ENCODE measurements at places on chromosomes 5 and 9. TPM values are rescaled to one million over a fixed set of nuclear protein-coding genes. Genes with fewer than 3 reads are reported as not detected.

Gene KCNIP1
- 12.6 TPM for total RNA-seq

DNA sequence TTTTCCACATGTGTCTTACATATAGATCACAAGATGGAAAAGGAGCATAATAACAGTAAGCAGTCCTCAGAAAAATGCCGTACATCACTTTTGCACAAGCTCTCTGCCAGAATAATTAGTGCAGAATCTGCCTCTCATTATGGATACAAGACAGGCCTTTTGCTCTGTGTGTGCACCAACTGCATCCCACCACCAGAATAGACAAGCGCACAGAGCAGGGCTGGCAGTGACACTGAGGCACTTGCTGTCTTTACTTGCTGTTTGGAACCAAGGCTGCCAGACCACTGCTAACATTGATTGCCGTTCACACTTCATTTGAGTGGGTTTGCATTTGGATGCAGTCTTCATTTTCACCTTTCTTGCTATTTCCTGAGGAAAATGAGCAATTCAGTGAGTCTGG, 741.3 kb downstream of the TLE1 start:
- no peak for DNase-seq

DNA sequence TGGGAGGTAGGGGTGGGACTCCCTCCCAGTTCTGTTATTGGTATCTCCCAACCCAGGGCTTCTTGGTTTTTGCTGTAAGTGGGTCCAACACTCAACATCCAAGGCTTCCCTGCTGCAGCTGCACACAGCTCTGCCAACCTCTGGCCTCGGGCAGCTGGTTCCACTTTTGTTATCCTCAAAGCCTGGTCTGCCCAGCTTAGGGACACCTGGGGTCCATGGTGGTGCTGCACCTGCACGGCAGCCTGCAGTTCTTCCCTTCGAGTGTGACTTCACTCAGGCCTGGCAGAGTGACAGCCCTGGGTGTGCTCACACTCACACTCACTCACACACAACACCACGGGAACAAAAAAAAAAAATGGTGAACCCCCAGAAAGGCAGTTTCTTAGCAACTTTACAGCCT, 15.3 kb upstream of the SAP30L start:
- peak; percentile 64 for DNase-seq

- no peak for DNase-seq
These were observed 253.8 kb upstream of the POU5F2 start for GRCh38 chr5:93995126-93995621.

DNA sequence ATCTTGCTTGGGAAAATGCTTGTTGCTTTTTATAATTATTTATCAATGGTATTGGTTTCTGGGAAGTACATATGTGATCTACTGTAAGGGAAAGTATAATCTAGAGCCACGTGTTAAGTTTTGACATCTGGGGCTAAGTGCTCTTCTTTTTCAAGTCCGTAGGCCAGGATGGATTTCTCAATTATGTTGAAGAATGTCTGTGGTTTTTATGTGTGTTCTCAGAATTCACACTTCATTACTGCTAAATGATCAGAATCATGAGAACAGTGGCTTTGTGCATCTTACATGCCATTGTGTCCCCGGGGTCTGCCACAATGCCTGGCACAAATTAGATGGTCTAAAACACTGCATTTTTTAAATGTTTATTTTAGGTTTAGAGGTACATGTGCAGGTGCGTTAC, 14.5 kb upstream of the AUH start:
- DNase-seq: no peak

- no peak for DNase-seq
These were observed 17.6 kb downstream of the CAMK2A start for GRCh38 chr5:150271923-150272322.

DNA sequence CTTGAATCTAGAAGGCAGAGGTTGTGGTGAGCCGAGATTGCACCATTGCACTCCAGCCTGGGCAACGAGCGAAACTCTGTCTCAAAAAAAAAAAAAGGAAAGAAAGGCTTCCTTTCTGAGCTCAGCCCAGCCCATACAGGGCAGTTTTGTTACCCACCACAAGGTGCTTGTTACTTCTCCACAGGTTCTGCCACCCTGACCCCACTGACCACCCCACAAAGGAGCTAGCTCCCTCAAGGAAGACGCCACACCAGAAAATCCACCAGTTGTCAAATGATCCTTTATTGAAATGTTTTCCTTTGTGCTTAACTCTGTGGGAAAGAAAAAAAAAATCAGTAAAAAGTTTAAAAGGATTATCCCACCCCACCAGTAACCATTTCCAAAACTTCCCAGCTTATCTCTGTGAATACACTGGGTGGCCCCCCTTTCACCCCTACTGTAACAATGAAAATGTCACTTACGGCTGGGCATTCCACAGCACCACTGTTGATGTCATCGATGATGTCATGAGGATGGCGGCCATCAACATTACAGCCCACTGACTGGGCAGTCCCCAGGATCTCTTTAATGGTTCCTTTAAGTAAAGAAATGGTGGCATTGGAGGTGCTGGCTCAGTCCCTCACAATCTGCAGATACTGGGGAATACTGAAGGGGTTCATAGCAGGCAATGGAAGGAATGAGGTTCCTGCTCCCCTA, 3.6 kb downstream of the RPL12 start:
- DNase-seq: no peak

Gene PCDHGA3
- total RNA-seq: not detected

DNA sequence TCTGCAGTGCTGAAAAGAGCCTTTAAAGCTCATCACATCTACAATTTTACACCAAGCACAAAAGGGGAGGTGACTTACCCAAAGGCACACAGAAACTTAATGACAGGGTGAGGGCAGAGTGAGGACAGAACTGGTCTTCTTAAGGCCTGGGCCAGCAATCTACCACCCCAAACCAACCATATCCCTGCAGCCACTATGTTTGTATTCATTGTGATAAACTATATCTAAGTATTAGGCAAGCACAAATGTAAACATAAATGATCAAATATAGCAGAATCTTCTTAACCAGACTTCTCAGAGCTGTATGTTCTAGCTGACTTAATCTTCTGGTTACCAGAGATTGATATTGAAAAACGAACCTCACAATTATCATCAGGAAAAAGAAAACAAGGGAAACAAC, 47.9 kb upstream of the RNF38 start:
- DNase-seq: no peak

DNA sequence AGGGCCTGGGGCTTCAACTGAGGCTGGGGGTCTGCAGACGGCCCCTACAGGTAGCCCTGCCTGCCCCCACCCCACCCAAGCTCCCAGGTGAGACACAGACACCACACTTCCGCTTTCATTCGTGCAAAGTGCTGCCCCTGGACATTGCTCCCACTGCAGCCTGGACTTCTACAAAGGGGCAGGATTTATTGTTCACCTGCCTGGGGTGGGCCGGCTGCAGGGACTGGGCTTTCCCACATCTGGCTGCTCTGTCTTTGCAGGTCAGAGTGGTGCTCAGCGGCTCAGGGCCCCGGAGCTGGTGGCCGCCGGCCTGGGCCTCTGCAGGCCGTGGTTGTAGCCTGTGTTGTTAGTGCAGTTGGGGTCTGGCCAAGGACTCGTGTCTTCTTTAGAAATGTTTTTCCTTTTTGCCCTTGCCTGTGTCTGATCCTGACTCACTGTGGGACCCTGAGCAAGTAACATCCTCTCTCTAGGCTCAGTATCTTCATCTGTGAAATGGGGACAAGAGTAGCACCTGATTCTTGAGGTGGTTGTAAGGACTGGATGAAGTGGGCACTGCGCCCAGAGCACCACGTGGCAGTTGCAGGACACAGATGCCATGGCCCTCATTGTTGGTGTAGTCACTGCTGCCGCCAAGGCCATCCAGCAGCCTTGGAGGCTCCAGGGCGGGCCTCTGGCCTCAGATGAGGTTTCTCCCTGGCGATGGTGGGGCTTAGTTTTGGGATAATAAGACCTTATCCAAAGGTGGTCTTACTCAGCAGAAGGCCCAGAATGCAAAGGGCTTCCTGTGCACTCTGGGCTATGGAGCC, 143.9 kb downstream of the CACNA1B start:
- DNase-seq: peak; percentile 80

GRCh38 chr9:136714893-136715274, 2.5 kb downstream of the DIPK1B start:
- no peak for DNase-seq

Gene CDKN2B
- total RNA-seq: 23.3 TPM

DNA sequence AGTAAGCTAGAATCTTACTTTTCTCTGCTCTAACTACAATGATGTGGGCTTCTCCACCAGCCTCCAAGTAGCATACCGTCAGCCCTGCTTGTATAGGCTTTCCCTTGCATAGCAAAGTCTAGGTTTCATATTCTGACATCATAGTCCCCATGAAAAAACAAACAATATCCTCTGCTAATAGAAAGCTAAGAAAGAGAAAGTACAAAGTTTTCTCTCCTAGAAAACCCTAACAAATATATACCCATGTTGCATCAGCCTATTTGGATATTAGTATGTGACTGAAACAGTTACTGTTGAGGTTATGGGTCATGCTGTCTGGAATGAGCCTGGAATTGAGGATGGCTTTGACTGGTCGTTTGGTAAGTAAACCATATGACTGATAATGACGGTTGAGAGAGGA, 1696.0 kb downstream of the MAT2B start:
- no peak for DNase-seq

DNA sequence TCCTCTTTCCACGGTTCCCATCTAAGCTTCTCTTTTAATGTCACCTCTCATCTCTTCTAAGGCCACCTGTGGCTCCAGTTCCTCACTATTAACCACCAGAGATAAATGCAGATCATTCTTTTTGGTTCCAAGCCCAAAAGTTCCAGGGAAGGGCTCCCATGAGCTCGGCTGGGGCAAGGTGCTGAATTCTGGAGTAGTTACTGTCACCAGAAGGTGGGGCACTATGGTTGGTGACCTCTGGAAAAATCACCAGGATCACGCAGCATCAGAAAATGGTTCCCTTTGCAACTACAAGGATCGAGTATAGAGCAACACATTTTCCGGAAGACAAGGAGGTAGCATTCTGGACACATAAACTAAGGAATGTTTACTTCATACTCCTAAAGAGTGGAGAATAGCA, 528.7 kb upstream of the DAP start:
- no peak for DNase-seq

DNA sequence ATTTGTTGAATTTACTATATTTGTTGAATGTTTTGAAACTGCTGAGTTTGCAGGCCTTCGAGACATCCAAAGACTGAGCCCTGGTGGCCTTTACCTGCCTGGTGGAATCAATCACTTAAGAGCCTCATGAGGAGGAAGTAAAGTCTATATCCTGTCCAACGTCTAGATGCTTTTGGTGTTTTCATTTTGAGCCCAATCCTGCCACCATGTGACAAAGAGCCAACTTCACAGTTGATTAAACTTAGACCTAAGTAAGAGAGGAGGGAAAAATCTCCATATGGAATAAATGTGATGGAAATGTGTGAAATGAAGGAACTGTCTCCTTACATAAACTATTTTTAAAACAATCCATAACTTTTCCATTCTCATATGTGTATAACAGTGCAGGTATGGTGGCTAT, 220.1 kb downstream of the PRR16 start:
- DNase-seq: no peak

DNA sequence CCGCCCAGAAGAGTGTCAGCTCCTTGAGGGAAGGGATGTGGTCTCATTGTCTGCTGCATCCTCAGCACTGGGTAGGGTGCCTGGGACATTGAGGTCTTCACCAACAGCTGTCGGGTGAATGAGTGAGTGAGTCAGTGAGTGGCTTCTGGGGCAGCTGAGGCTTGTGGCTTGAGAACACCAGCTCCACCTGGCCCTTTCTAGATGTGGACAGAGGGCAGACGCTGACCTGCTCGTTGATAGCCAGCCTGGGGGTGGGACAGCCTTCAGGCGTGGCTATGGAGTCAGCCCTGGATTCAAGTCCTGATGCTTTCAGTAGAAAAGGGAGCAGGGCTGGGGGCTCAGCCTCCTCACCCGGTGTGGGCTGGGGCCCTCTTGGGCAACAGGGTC, 215.1 kb downstream of the C9orf50 start:
- no peak for DNase-seq

DNA sequence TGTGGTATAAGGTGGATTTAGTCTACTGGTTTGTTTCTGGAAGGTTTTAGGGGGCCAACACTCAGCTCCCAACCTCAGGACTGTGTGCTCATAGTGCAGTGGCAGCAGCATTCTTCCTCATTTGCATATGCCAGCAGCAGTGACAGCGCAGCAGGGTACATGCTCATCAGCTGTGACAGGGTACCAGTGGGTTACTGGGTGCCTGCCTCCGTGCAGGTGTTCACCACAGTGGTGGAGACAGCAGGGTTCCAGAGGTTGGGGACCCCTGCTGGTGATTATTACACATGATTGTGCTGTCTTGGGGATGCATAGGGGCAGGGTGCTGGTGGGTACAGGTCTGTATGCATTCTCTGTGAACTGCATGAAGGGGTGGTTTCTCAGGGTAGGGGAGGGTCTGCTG, 45.5 kb upstream of the IFNE start:
- no peak for DNase-seq

GRCh38 chr5:140883927-140884697, 2.2 kb downstream of the PCDHA13 start:
- DNase-seq: no peak

DNA sequence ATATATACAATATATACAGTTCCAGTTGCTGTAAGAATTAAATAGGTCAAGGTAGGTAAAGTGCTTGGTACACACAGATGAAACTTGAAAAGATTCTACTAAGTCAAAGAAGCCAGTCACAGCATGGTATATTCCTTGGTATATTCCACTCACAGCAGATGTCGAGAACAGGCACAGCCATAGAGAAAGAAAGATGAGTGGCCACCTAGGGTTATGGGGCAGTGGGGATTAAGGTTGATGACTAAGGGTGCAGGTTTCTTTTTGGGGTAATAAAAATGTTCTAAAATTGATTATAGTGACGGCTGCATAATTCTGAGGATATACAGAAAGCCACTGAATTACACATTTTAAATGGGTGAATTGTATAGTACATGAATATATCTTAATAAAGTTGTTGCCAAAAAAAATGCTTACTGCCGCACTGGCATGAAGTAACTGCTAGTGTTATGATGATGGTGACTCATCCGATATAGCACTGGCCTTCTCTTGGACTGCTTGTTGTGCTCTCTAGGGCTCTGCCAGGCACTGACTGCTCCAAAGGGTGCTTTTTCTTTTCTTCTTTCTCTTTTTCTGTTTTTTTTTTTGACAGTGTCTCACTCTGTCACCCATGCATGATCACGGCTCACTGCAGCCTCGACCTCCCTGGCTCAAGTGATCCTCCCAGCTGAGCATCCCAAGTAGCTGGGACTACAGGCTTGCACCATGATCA, 23.5 kb downstream of the TBC1D2 start:
- DNase-seq: no peak
